Activated T-cell treated with anti-CD3 and anti-CD28 coated beads for 1 hour (primary cell): ENCODE measurements at places on chromosomes 1 and 21.
A peak's percentile ranks its signal among the peaks of the same experiment; 100 is the strongest.

DNA sequence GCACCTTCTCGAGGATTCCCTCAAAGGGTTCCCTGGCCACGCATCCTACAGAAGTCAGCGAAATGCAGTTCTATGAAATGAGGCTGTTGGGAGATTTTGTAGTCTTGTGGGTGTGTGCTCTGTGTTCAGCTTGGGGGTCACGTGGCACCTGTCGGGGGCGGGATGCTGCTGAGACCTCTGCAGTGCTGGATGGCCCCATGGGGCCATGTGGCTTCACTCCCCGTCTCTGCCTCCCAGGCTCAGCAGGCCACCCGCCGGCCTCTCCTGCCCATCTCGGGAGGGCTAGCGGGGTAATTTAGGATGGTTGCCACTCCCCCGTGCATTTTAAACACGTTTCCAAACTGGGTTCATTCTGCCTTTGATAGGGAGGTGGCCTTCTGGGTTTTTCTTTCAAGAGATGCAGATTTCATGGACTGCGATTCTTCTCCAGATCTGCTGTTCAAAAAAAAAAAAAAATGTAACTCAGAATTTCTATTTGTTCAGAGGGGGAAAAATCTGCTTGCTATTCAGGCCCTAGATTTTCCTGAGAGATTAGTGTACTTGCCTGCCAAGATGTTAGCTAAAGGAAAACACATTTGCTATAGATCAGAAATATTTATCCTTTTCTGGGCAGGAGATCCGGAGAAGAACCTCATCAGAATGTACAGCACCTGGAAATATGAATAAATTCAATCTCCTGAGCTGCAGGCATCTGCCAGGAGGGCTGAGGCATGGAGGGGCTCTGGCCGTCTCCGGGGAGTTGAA lies 277.2 kb upstream of the VAMP3 start:
- DNase-seq, result no peak

DNA sequence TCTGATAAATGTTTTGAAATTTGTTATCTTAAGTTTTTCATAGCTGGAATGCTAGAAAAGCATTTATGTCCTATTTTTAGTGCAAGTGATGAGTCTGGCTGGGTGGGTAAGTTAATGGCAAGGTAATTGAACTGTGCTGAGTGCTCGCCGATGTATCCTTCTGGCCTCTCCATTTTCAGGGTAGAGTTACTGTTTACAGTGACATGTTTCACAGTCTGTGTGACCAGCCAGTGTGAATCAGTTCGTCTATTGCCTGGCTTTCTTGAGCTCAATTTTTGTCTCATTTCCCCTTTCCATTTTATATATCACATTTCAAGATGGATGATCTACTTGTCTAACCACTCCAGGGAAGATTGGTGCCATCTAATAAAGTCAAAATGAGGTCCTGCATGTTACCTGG lies 44.1 kb downstream of the ITSN1 start:
- no peak for DNase-seq

GRCh38 chr1:77548285-77548684 lies 134.2 kb downstream of the ZZZ3 start:
- DNase-seq, result no peak

DNA sequence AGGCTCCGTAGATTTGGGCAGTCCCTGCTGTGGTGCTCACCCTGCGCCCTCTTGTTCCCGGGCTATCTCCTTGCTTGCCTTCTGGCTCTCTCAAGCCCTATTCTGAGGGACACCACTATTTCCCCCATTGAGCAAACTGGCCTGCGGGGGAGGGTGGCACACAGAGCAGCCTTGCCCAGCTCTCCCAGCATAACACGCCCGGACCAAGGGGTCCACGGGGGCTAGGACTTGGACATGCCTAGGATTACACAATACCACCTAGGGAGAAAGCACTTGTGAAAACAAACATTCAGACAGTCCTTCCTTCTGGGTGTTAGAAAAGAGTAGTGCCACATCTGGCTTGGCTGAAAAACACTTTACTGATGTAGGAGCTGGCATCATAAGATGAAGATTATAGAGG lies 7.4 kb downstream of the TADA1 start:
- no peak for DNase-seq

- no peak for DNase-seq
These were observed at the start of gene ITGB2 for GRCh38 chr21:44920694-44921604. Gene ITGB2, minus strand, starts transcription at chr21:44920899. Its CDS starts 10,117 bp downstream, at chr21:44910782.

- DNase-seq, result peak; percentile 26
These were observed 41.8 kb downstream of the GATAD2B start for GRCh38 chr1:153880962-153881361.

DNA sequence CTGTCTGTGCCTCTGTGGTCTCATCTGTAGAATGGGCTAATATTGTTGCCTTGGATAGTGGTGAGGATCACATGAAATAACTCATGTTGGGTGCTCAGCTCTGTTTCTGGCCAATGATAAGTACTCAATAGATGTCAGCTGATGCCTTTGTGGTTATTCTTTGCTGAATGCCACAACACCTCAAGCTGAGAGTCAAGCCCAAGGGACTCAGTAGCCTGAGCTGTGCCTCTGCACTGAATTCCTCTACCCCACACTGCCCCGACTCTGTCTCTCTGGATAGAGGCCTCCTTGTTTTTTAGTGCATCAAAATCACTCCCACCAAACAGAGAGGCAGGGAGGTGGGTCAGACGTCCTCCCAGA lies 196.1 kb upstream of the VAMP3 start:
- DNase-seq, result no peak
